ENCODE measurements at places on chromosomes 12 and 14.

DNA sequence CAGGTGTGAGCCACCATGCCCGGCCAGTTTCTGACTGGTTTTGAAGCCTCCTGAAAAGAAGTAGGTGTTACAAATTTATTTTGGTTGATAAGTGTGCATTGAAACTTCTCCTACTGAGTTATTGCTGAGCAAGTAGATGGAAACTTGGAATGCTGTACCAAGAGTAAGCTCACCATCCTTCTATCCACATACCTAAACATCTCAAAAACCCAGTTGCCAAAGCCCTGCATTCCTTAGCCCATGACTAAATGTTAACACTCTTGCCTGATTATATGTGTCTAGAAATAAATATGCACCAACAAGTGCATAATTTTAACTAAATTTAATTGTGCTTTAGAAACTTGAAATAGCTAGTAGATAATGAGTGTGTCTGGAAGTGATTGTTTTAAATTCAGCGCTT lies 357.8 kb downstream of the DUSP6 start:
- no peaks in the 10 kb centered on the region for H3K4me1 ChIP-seq
- H3K27ac ChIP-seq: no peak overlapping the region
- DNase-seq: no peak

GRCh38 chr14:104396682-104397470 lies 182.7 kb upstream of the C14orf180 start:
- no peak overlapping the region for H3K4me3 ChIP-seq
- peaks cover 2% of the 10 kb centered on the region for H3K27me3 ChIP-seq
- H3K27ac ChIP-seq: no peak overlapping the region
- no peak for DNase-seq
- H3K36me3 ChIP-seq: no peaks in the 10 kb centered on the region
- H3K4me1 ChIP-seq: peaks cover 12% of the 10 kb centered on the region

- DNase-seq: peak; percentile 57
- H3K27me3 ChIP-seq: peaks cover 33% of the 10 kb centered on the region
- peaks cover 21% of the 10 kb centered on the region for H3K36me3 ChIP-seq
Observed at GRCh38 chr12:46373301-46374296, 1.0 kb upstream of the SLC38A2 start.

DNA sequence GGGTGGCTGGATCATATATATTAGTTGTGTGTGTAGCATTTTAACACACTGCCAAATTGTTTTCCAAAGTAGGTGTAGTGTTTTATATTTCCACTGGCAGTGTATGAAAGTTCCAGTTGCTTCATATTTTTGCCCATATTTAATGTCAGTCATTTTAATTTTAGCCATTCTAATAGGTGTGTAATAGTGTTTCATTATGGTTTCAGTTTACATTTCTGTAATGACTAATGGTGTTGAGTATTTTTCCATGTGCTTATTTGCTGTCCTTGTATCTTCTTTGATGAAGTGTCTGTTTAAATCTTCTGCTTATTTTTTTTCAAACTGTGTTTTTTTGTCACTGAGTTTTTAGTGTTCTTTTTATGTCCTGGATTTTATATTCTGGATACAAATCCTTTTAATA lies 8.7 kb downstream of the TBC1D15 start:
- no peak overlapping the region for H3K4me3 ChIP-seq
- no peaks in the 10 kb centered on the region for H3K27me3 ChIP-seq
- H3K4me1 ChIP-seq: no peaks in the 10 kb centered on the region

DNA sequence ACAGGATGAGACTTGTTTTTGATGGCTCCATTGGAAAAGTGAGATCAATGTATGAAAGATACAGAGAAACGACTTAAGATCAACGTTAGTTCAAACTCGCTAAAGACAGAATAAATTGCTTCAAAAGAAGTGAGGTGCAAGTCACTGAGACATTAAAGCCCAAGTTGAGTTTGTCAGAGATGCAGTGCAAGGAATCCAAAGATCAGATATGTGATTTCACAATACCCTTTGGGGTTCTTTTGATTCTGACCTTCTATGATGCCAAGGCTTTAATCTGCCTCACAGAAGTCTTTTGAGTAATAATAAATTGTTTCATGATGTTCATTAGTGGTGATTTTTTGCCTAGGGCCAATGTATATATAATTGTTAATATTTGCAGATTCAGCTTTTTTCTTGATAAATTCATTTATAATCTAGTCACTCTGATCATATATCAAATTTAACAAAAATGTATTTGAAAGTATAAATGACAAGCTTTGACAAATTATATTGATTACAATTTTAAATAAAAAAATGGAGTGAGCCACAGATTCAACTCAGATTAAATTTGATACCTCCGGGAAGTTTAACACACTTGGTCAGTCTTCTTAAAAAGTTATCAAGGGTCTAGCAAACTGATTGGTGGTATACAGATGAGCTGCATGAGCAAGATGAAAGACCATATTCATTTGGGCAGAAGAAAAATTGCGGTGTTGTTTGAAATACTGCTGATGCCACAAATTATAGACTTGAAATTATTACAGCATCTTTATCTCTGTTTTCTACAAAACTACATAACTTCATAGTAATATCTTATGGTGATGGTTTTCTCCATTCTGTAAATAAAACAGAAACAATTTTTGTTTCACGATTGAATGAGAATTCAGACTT lies 144.8 kb upstream of the FAR2 start:
- no peak overlapping the region for H3K4me3 ChIP-seq
- no peaks in the 10 kb centered on the region for H3K27me3 ChIP-seq
- H3K27ac ChIP-seq: peak overlapping the region; percentile 35
- no peaks in the 10 kb centered on the region for H3K36me3 ChIP-seq
- DNase-seq: no peak

- H3K4me3 ChIP-seq: no peak overlapping the region
- no peak overlapping the region for H3K27ac ChIP-seq
- DNase-seq: no peak
- peaks cover 20% of the 10 kb centered on the region for H3K27me3 ChIP-seq
Observed at GRCh38 chr14:51097287-51097686, 2.4 kb upstream of the TRIM9 start.

- peaks cover 8% of the 10 kb centered on the region for H3K4me1 ChIP-seq
- H3K36me3 ChIP-seq: no peaks in the 10 kb centered on the region
- no peaks in the 10 kb centered on the region for H3K27me3 ChIP-seq
- H3K27ac ChIP-seq: no peak overlapping the region
- DNase-seq: no peak
Observed at GRCh38 chr14:94876306-94876705, 106.4 kb upstream of the GSC start.

GRCh38 chr14:102019006-102019540 lies 54.7 kb downstream of the DYNC1H1 start:
- no peak for DNase-seq
- no peaks in the 10 kb centered on the region for H3K27me3 ChIP-seq
- no peaks in the 10 kb centered on the region for H3K4me1 ChIP-seq
- H3K36me3 ChIP-seq: peaks cover 25% of the 10 kb centered on the region

DNA sequence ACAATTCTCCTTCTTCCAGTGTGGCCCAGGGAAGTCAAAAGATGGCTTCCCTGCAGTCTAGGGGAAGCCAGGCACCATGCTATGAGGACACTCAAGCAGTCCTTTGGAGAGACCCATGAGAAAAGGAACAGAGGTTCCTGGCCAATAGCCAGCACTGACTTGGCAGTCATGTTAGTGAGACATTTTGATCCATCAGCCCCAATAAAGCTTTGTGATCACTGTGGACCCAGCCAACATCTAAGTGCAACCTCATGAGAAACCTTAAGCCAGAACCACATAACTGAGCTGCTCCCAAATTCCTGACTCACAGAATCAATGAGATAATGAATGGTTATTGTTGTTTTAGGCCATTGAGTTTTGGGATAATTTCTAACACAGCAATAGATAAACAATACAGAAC lies 51.0 kb upstream of the NAP1L1 start:
- H3K4me1 ChIP-seq: no peaks in the 10 kb centered on the region
- no peak overlapping the region for H3K27ac ChIP-seq
- H3K4me3 ChIP-seq: no peak overlapping the region
- no peaks in the 10 kb centered on the region for H3K27me3 ChIP-seq
- no peak for DNase-seq

GRCh38 chr14:79395061-79395460 lies 816.2 kb downstream of the DIO2 start:
- H3K4me1 ChIP-seq: no peaks in the 10 kb centered on the region
- no peak for DNase-seq
- no peak overlapping the region for H3K4me3 ChIP-seq
- H3K36me3 ChIP-seq: no peaks in the 10 kb centered on the region

GRCh38 chr12:89117448-89118034 lies 234.8 kb downstream of the DUSP6 start:
- peaks cover 5% of the 10 kb centered on the region for H3K4me1 ChIP-seq
- no peak overlapping the region for H3K4me3 ChIP-seq
- DNase-seq: no peak
- no peaks in the 10 kb centered on the region for H3K27me3 ChIP-seq

GRCh38 chr14:106879241-106879640 lies 1352.9 kb downstream of the TMEM121 start:
- no peak overlapping the region for H3K4me3 ChIP-seq
- no peaks in the 10 kb centered on the region for H3K27me3 ChIP-seq
- H3K36me3 ChIP-seq: peaks cover 9% of the 10 kb centered on the region
- DNase-seq: no peak
- H3K27ac ChIP-seq: no peak overlapping the region

GRCh38 chr14:67889455-67889854 lies 69.9 kb downstream of the RAD51B start:
- no peaks in the 10 kb centered on the region for H3K36me3 ChIP-seq
- H3K27ac ChIP-seq: no peak overlapping the region
- H3K27me3 ChIP-seq: no peaks in the 10 kb centered on the region

GRCh38 chr12:101299346-101299745 lies 19.4 kb downstream of the UTP20 start:
- no peak overlapping the region for H3K27ac ChIP-seq
- H3K36me3 ChIP-seq: peaks cover 24% of the 10 kb centered on the region
- no peaks in the 10 kb centered on the region for H3K4me1 ChIP-seq
- DNase-seq: no peak
- H3K27me3 ChIP-seq: no peaks in the 10 kb centered on the region

- no peak for DNase-seq
- H3K36me3 ChIP-seq: peaks cover 2% of the 10 kb centered on the region
- peak overlapping the region; percentile 25 for H3K4me3 ChIP-seq
Observed at GRCh38 chr12:91663310-91663709, 480.7 kb upstream of the DCN start.

GRCh38 chr12:106733660-106734059 lies 40.8 kb upstream of the RIC8B start:
- H3K36me3 ChIP-seq: peaks cover 30% of the 10 kb centered on the region
- H3K27me3 ChIP-seq: no peaks in the 10 kb centered on the region
- H3K4me3 ChIP-seq: no peak overlapping the region
- DNase-seq: no peak
- peaks cover 26% of the 10 kb centered on the region for H3K4me1 ChIP-seq

- no peak for DNase-seq
- H3K27me3 ChIP-seq: no peaks in the 10 kb centered on the region
- H3K36me3 ChIP-seq: no peaks in the 10 kb centered on the region
- no peak overlapping the region for H3K4me3 ChIP-seq
Observed at GRCh38 chr12:102759466-102759865, 157.6 kb downstream of the PAH start.

DNA sequence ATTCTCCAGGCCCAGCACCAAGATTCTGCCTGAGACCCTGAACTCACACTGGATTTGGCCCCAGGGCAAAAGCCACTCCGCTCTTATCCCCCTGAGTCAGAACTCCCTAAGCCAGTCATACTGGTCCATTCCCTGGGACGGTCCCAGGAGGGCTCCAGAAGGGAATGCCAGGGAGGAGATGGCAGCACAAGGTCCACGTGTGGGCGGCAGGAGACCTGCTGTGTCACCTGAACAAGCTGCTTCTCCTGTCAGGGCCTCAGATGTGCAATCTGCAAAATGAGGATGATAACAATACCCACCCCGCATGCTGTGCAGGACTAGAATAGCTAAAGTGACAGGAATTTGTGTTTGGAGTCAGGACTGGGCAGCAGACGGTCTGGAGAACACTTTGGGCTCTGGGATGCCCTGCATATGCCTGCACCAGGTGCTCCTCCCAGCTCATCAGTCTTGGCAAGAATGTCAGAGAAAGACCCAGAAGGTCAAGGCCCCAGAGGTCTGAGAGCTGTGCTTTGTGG lies 40.3 kb downstream of the CMKLR1 start:
- no peak for DNase-seq
- peaks cover 4% of the 10 kb centered on the region for H3K27me3 ChIP-seq

DNA sequence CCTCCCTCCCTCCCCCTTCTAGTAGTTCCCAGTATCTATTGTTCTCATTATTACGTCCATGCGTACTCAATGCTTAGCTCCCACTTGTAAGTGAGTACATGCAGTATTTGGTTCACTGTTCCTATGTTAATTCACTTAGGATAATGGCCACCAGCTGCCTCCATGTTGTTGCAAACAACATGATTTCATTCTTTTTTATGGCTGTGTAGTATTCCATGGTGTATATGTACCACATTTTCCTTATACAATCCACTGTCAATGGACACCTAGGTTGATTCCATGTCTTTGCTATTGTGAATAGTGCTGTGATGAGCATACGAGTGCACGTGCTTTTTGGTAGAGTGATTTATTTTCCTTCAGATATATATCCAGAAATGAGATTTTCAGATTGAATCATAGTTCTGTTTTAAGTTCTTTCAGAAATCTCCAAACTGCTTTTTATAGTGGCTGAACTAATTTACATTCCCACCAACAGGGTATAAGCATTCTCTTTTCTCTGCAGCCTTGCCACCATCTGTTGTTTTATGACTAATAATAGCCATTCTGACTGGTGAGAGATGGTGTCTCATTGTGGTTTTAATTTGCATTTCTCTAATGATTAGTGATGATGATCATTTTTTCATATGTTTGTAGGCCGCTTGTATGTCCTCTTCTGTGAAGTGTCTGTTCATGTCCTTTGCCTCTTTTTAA lies 17.9 kb upstream of the CLEC7A start:
- H3K36me3 ChIP-seq: no peaks in the 10 kb centered on the region
- no peak for DNase-seq
- no peak overlapping the region for H3K27ac ChIP-seq
- peaks cover 3% of the 10 kb centered on the region for H3K4me1 ChIP-seq

- no peaks in the 10 kb centered on the region for H3K36me3 ChIP-seq
- no peak overlapping the region for H3K4me3 ChIP-seq
- H3K27me3 ChIP-seq: no peaks in the 10 kb centered on the region
- H3K4me1 ChIP-seq: no peaks in the 10 kb centered on the region
- no peak for DNase-seq
- peak overlapping the region; percentile 78 for H3K27ac ChIP-seq
Observed at GRCh38 chr14:99348816-99349614, 77.0 kb upstream of the BCL11B start.

DNA sequence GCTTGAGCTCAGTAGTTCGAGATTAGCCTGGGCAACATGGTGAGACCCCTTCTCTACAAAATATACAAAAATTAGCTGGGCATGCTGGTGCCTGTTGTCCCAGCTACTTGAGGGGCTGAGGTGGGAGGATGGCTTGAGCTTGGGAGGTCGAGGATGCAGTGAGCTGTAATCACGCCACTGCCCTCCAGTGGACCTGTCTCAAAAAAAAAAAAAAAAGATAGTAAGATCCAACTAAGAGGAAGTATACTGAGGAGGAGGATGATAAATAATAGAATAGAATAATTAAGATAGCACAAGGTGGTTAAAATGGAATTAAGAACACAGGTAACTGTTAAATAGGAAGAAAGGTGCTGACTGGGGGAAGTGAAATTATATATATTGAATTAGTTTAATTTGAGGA lies 37.0 kb upstream of the BAZ1A start:
- no peak for DNase-seq
- no peaks in the 10 kb centered on the region for H3K4me1 ChIP-seq
- H3K36me3 ChIP-seq: no peaks in the 10 kb centered on the region
- no peak overlapping the region for H3K27ac ChIP-seq
- no peaks in the 10 kb centered on the region for H3K27me3 ChIP-seq

Measured in neural crest cell (in vitro differentiated cells).